ENCODE measurements at places on chromosomes 7 and 10.

DNA sequence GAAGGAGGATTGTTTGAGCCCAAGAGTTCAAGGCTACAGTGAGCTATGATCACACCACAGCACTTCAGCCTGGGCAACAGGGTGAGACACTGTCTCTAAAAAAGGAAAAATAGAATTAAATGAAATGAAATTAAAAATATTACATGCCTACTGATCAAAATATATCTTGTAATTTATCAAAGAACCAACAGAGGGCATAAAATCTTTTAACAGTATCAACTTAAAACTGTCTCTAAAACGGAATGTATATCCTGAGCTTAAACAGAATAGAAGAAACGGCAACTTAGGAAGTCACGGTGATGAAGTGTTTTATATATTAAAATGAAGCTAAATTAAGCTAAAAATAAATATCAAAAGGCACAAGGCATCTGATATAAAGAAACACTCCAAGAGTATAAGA is 78.8 kb downstream of the MTPAP start:
- peak; percentile 34 for DNase-seq

GRCh38 chr7:18315241-18315640 is 180.3 kb upstream of the HDAC9 start:
- no peak for DNase-seq

GRCh38 chr7:2909043-2909442 is 64.9 kb upstream of the GNA12 start:
- no peak for DNase-seq

DNA sequence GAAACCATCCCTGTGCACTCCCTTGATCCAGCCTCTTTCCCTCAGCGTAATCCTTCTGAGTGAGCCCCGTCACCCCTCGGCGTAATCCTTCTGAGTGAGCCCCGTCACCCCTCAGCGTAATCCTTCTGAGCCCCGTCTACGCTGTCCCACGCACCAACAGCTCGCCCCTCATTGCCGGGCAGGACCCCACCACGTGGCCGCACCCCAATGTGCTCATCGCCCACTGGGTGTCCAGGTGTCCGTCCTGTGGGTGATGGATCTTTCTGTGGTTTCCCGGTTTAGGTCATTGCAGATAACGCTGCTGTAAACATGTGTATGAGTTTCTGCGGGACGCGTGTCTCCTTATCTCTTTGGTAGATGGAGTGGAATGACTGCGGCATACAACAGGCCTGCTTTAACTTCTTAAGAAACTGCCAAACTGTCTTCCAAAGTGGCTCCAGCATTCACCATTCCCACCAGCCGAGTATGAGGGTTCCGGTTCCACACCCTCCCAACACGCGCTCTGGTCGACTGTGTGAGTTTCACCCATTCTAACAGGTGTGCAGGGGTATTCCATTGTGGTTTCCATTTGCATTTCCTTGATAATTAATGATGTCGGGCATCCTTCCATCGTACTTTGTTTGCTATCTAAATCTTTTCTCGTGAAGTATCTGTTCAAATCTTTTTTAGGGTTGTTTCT is 42.1 kb upstream of the NKX6-2 start:
- DNase-seq: no peak

DNA sequence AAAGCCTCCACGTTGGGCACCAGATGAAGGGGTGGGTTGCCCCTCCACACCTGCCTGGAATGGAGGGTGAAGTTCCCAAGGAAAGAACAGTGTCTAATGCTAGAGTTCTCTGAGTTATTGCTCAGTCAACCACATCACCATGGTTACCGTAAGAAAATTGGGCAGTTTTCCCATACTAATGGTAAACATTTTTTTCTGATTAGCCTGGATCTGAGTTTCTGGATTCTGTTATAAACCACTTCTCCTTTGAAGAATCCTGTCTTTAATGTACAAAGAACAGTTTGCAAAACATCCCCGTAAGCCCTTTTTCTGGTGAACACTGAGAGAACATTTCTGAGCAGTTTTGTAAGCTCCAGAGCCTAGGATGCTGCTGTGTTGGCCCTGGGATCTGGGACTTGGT is 45.5 kb downstream of the ABCC2 start:
- DNase-seq: no peak
